Epithelial cell of umbilical artery (primary cell): ENCODE measurements at places on chromosomes 11 and 22. TPM values are rescaled to one million over a fixed set of nuclear protein-coding genes. Genes with fewer than 3 reads are reported as not detected.

APOL6 gene
- 1.3 and 11.4 TPM in 2 replicates for total RNA-seq

OR52A1 gene
- not detected in 2 replicates for total RNA-seq

PAMR1 gene
- total RNA-seq: 0.32 and 1.7 TPM in 2 replicates

C11orf68 gene
- 13.3 and 15.7 TPM in 2 replicates for total RNA-seq

IGSF9B gene
- total RNA-seq: under 0.01 and 0.91 TPM in 2 replicates

PLEKHA7 gene
- under 0.01 and 0.46 TPM in 2 replicates for total RNA-seq

CLDN5 gene
- 569 and 1,366 TPM in 2 replicates for total RNA-seq

FGF4 gene
- total RNA-seq: not detected in 2 replicates
